Colonic mucosa (tissue), 4 donors: ENCODE measurements at places on chromosomes 1 and 21.

- no peak for DNase-seq
Observed at GRCh38 chr1:47752559-47752958, 244.6 kb downstream of the TRABD2B start.

GRCh38 chr1:111704776-111705175 is 34.4 kb downstream of the INKA2 start:
- no peak for DNase-seq

GRCh38 chr1:36984675-36985074 is 49.6 kb downstream of the GRIK3 start:
- no peak for DNase-seq

GRCh38 chr21:32112195-32112594 is 166.7 kb downstream of the MIS18A start:
- DNase-seq, result no peak

DNA sequence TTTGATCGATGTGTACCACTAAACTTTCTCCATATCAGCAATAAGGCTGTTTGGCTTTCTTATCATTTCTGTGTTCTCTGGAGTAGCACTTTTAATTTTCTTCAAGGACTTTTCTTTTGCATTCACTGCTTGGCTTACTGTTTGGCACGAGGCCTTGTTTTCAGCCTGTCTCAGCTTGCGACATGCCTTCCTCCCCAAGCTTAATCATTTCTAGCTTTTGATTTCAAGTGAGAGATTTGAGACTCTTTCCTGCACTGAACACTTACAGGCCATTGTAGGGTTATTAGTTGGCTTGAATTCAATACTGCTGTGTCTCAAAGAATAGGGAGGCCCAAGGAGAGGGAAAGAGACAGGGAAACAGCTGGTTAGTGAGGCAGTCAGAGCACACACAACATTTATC is 120.6 kb upstream of the KCND3 start:
- DNase-seq, result no peak

DNA sequence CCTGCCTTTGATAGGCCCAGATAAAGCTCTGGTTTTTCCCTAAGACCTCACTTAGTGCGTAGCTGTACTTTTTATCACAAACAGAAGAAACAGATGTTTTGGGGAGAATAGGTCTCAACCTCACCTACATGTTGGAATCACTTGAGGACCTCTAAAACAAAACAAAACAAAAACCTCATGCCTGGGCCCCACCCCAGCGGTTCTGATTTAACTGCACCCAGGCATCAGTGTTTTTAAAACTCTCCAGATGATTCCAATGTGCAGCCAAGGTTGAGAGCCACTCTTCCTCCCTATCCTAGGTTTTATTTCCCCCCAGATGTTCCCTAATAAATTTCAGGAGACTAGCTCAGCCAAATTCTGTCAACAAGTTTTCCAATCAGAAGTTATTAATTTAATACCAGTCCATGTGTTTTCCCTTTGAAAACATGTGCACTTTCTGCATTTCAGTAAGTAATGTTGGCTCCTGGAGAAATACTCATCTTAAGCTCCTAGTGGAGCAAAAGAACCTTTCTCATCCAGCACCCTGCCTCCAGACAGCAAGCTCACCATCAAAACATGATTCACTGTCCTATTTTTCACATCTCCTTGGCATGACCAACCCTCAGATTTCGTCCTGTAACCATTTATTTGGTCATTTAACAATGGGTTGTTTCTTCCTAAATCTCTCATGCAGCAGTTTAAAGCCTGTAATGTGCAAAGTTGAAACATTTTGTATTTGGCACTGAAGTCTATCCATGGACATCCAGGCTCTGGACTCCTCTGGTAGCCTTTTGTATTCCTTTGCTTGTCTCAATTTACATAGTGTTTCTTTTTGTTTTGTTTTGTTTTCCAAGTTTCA is 27.5 kb downstream of the LRRC8C start:
- no peak for DNase-seq

GRCh38 chr21:42089093-42089631 is 18.0 kb downstream of the UMODL1 start:
- peak; percentile 61 for DNase-seq

DNA sequence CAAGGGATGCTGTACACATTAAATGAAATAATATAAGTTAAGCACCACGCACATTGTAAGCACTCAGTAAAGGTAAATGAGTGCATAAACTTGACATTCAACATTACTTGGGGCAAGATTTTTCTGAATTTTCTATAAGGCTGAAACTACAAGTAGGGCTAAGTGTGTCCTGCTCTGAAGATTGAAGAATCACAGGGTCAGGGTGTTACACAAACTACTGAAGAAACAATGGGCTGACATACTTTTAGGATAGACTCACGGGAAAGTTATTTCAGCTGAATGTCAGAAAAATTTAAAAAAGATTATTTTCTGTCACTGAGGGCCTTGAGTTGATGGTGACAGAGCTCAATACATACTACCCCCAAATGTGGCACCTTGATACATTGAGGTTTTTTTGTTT is 644.2 kb upstream of the PLXNA2 start:
- no peak for DNase-seq

GRCh38 chr1:29055160-29055559 is 68.5 kb downstream of the TMEM200B start:
- no peak for DNase-seq

DNA sequence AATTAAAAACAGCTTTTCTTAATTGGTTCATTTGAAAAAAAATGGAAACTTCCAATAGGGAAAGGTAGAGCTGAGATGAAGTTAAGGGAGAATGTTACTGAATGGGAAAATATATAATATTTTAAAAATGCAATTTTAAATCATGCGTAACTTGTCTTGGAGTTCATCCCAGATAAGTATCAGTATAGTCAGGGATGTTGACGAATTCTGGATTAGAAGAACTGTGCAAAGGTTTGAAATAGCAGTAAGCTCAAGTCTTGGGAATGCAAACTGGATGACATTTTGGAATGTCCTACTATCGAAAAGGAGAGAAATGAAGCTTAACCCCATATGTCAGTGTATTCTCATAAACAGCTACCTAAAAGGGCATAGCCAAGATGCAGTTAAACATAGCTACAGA is 4.0 kb upstream of the ST6GALNAC3 start:
- no peak for DNase-seq

DNA sequence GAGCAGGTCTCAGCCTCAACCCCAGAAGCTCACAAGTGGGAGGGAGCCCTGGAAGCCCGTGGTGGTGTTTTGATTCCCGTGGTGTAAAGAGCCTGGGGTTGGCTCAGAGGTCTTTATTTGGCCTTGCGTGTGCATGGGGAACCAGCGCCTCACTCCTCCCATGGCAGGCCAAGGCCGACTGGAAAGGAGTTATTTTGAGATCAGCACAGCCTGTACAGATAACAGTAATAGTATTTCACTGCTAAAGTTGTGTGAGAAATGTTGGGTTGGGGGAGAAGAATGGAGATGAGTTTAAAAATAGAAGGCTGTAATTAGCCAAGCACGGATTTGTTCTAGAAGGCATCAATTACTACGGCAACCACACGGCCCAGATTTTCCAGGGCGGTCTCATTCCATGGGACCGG is 186.5 kb downstream of the DYRK1A start:
- no peak for DNase-seq

GRCh38 chr1:224559981-224560728 is 56.0 kb upstream of the CNIH3 start:
- DNase-seq, result no peak

DNA sequence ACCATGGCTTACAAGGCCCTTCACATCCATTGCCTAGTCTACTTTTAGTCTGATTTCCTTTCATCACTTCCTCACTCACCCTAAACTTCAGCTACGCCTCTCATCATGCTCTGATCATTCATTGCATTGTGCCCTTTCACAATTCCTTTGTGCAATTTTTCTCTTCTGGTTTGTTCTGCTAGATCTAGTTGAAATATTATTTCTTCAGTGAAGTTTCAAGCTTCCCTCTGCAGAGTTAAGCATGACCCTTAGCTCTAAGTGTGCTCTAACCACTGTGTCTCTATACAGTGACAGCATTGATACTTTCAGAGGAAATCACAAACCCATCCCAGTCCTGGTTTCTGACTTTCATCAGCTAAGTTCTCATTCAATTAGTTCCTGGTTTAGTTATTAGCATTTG is 166.1 kb downstream of the PLA2G4A start:
- no peak for DNase-seq

DNA sequence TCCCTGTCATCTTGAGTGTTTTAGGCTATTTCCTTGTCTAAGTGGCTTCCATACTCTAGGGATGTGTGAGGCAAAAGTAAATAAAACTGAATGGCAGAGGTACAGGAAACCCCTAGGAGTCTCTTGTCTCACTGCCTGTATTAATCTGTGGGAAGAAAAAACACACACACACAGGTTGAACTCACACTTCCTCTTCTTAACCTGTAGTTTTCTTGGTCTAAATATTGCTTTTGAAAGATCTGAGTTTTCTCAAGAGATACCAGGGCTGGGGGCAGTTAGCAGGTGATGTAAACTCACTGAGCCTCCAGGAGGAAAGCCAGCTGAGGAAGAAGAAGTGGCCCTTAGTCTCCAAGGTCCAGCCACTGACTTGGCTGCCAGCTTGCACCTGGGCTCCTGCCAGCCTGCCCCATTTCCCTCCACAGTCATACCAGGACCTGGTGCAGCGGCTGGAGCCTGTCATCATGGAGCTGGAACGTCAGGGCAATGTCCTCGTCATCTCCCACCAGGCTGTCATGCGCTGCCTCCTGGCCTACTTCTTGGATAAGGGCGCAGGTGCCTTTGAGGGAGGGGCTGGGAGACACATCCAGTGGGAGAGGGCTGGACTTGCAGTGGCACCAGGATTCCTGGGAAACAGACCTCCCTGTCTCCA is 16.9 kb downstream of the PFKFB2 start:
- DNase-seq, result peak; percentile 18

GRCh38 chr1:177185209-177185608 is 14.5 kb downstream of the BRINP2 start:
- no peak for DNase-seq
